Subcutaneous adipose tissue (tissue), 4 donors: ENCODE measurements at places on chromosomes 11 and 22. TPM values are rescaled to one million over a fixed set of nuclear protein-coding genes. Genes with fewer than 3 reads are reported as not detected.

AIFM3 gene
- 1.3 TPM for total RNA-seq

MS4A6A gene
- total RNA-seq, result 275 TPM

OTOG gene
- total RNA-seq, result not detected

THRSP gene
- total RNA-seq, result 228 TPM

OR51E2 gene
- 0.33 TPM for total RNA-seq

KCNQ1OT1 gene
- 1.8 TPM for total RNA-seq

MMP12 gene
- total RNA-seq, result not detected

CAPRIN1 gene
- 139 TPM for total RNA-seq

TMEM25 gene
- total RNA-seq, result 21.9 TPM

VSIG10L2 gene
- not detected for total RNA-seq

SLC6A5 gene
- not detected for total RNA-seq

CAVIN3 gene
- 56.4 TPM for total RNA-seq

GRM5 gene
- total RNA-seq, result 0.44 TPM

THAP12 gene
- 42.8 TPM for total RNA-seq

YWHAH gene
- 54.4 TPM for total RNA-seq

SPECC1L gene
- 34.8 TPM for total RNA-seq

LGR4 gene
- total RNA-seq, result 41.8 TPM

CDC42BPG gene
- total RNA-seq, result 0.22 TPM

CTSD gene
- 569 TPM for total RNA-seq

CDON gene
- 20.2 TPM for total RNA-seq

OR5D16 gene
- total RNA-seq, result not detected

MRGPRE gene
- total RNA-seq, result not detected

OR6A2 gene
- total RNA-seq, result 0.33 TPM

MAPK8IP1 gene
- total RNA-seq, result 2.2 TPM

MS4A4A gene
- total RNA-seq, result 46.7 TPM

THOC5 gene
- 26.9 TPM for total RNA-seq

LRRC32 gene
- 46.8 TPM for total RNA-seq

ACER3 gene
- 28.6 TPM for total RNA-seq

F2 gene
- total RNA-seq, result not detected

SLC1A2 gene
- total RNA-seq, result not detected

APOL5 gene
- total RNA-seq, result not detected

CRYBB2 gene
- total RNA-seq, result not detected

FZD4 gene
- total RNA-seq, result 333 TPM

APOA5 gene
- not detected for total RNA-seq

TYR gene
- not detected for total RNA-seq

IGHMBP2 gene
- 21.9 TPM for total RNA-seq

ZNF280A gene
- not detected for total RNA-seq

BCO2 gene
- total RNA-seq, result 5.8 TPM

MAP6 gene
- 4.2 TPM for total RNA-seq

NCAM1 gene
- 1.3 TPM for total RNA-seq

HEPN1 gene
- total RNA-seq, result not detected

PDGFB gene
- 5.8 TPM for total RNA-seq

TMEM126B gene
- total RNA-seq, result 41.1 TPM
